ENCODE measurements at places on chromosomes 6 and 20.
A peak's percentile ranks its signal among the peaks of the same experiment; 100 is the strongest.

GRCh38 chr6:127547904-127548649 is 28.9 kb upstream of the C6orf58 start:
- DNase-seq = no peak

DNA sequence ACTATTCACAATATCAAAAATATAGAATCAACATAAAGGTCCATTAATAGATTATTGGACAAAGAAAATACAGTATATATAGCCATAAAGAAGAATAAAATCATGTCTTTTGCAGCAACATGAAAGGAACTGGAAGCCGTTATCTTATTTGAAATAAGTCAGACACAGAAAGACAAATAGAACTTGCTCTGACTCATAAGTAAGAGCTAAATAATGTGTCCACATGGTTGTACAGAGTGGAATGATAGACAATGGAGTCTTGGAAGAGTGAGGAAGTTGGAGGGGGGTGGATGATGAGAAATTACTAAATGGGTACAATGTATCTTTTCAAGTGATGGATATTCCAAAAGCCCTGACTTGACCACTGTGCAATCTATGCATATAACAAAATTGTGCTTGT is 613.5 kb downstream of the PHF3 start:
- DNase-seq = no peak

GRCh38 chr6:109325400-109325801 is 56.9 kb downstream of the CD164 start:
- DNase-seq = peak; percentile 45

- no peak for DNase-seq
Observed at GRCh38 chr6:105372849-105373182, 30.1 kb downstream of the PREP start.

DNA sequence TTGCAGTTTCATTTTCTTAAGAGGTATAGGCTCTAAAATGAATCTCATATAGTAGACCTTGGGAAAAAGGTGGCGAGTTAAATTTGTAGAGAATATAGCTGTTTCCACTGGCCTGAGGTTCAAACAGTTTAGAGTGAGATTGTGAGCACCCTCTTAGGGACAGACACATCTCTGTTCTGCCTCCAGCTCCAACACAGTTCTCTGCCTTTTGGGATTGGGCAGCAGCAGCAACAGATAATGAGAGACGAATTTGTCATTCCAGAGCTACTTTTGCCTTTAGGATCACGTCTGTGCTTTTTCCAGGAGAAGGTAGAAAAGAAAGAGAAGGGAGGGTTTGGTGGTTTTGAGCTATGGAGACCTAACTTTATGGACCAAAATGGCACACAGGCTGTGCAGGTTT is 289.4 kb downstream of the PRL start:
- no peak for DNase-seq

- DNase-seq = no peak
Observed at GRCh38 chr6:4565301-4566250, 210.6 kb upstream of the CDYL start.

- DNase-seq = peak; percentile 91
Observed at GRCh38 chr20:38167851-38168760, 3.0 kb upstream of the TGM2 start.

- peak; percentile 44 for DNase-seq
Observed at GRCh38 chr20:46621492-46621891, 29.8 kb downstream of the SLC13A3 start.

GRCh38 chr20:24502661-24503060 is 33.2 kb downstream of the SYNDIG1 start:
- no peak for DNase-seq

GRCh38 chr6:102352552-102352951 is 959.0 kb downstream of the GRIK2 start:
- DNase-seq = no peak

GRCh38 chr20:47870475-47870874 is 85.2 kb upstream of the SULF2 start:
- no peak for DNase-seq

GRCh38 chr6:81265106-81265505 is 487.4 kb downstream of the TENT5A start:
- DNase-seq = no peak

DNA sequence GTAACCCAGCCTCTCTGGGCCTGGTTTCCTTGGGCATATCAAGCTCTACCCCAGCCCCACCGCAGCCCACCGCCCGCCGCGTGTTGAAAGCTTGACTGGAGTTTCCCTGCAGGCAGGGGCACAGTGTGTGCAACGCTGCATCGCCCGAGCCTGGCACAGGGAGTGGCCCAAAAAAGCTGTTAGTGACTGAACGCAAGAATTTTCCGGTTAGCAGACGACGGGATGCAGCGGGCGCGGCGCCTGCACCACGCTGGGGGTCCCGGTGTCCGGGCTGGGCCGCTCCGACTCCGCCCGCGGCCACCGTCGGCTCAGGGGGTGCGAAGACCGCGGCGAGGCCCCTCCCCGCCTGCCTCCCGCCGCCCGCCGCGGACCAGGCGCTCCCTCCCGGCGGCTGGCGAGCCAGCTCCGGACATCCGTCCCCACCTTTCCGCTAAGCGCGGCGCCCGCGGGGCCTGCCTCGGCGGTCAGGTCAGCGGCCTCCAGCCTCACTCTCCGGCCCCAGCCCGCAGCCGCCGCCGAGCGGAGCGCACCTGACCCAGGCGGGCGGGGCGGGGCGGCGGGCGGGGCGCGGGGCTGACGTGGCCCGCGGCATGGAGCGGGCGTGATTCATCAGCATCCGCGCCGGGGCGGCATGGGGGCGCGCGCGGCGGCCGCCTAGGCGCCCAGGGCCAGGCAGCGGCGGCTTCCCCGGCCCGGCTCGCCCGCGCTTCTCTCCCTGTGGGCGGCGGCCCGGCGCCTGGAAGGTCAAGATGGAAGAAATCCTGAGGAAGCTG is at the start of gene ARFGEF3:
ARFGEF3 (plus strand) TSS at position 602 of the 773 bp plus-strand sequence; CDS start at position 750, 148 bp downstream.
- peak; percentile 85 for DNase-seq

GRCh38 chr20:6081236-6081635 is 27.4 kb upstream of the LRRN4 start:
- peak; percentile 31 for DNase-seq

DNA sequence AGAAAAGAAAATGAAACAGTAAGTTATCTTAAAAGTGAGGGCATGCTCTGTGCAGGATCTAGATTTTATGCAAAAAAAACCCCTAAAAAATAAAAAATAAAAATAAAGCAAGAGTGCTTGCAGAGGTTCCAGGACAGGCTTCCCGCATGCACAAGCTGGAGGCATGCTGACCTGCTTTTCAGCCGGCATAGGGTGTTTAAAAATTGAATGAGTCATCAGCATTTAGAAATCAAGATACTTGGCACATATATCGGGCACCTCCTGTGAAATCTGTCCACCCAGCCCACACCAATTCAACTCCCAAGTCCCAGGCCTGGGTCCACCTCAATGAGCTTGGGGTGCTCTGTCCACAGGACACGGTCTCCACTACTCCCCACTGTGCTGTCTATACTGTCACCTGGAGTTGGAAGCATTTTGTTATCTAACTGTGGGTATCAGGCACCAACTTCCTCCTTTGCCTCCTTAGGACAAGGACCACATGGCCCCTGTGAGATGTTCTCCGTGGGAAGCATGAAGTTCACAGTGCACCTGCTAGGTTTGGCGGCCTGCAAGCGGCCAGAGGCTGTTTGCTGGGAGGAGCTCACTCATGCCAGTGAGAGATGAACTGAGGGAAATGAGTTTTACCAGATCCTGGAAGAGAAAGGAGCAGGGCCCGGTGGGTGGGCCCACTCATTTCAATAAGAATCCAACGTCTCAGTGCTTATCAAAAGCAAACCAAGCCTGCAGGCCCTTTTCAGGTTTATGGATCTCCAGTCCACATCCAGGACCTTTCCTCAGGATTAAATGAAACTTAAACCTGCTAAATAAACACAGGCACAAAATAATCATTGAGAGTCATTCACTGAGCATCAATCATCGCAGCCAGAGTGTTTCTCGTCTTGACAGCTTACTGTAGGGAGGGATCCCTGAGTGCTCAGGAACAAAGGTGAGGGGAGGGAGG is 121.1 kb downstream of the FOXA2 start:
- DNase-seq = no peak

DNA sequence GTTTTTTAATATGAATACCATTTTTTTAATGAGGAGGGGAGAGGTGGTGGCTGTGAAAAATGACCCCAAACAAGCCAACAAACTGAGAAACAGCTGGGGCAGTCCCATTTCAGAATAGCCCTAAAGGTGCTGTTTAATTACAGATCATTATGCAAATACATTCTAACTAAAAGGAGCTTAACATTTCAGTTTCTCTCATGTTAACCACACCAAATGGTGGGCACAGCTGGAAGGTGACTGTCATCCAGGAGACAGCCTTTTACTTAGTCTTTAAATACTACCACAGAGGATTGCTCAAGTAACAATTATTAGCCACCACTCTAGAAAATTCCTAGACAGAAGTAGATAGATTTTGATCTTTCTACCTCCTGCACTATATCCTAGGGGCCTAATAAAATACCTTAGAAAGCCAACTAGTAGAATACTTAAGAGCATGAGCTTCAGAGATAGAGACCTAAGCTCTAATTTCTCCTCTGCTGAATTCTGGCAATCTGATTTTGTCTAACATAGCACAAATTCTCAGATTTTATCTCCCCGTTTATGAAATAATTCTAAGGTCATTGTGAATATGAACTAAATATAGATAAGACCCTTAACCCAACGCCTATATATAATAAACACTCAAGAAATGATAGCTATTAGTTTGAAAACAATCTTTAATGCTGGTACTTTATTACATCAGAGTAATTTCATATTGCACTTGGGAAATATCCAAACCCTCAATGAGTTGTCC is 615.1 kb upstream of the NRSN1 start:
- DNase-seq = no peak

GRCh38 chr20:22447447-22447778 is 137.0 kb downstream of the FOXA2 start:
- DNase-seq = no peak

DNA sequence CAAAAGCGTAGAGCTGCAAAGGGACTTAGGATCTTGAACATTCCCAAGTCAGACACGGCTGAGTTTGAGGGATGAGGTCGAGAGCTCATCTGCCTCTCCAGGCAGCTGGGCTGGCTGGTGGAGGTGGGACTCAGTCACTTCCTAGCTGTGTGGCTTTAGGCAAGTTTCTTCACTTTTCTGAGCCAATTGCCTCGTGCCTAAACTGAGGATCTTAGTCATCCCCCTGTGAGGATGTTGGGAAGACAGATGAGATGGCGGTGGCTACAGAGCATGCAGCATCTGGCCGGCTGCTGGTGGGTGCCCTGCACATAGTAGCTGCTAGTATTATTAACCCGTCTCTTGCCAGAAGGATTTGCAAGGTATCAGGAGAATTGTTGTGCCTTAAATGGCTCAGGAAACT is 27.5 kb downstream of the TFAP2C start:
- peak; percentile 20 for DNase-seq

DNA sequence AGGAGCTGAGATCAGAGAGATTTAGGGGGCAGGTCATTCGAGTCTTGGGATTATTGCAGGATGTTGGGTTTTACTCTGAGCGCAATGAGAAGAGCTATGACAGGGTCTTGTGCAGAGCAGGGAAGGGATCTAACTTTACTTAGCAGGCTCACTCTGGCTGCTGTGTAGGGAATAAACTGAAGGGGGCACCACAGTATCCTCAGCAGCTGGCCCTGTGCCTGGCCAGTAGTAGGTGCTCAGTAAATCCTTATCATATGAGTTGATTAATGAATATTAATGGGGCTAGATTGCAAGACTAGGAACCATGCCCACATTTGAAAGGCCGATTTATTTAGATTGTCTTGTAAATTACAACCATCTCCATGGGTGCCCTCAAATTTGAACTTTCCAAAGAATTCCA is 4.6 kb upstream of the MDGA1 start:
- DNase-seq = no peak

DNA sequence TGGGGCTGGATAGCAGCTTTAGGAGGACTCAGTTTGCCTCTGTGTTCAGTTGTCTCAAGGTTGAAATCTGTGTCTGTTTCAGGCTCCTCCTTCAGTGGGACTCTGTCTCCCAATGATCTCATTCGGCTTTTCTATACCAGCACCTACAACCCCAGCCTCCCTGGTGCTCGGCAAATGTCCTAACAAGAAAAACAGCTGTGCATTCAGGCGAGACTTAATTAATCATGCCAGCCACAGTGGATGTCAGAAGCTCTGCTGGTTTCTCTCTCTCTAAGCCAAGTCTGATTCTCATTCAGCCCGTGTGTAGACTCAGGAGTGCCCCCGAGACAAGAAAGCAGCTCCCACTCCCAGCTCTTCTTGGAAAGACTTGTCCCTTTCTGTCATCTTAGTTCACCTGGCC is 46.8 kb downstream of the SUN5 start:
- DNase-seq = no peak

GRCh38 chr20:18394363-18394762 is 72.5 kb downstream of the DZANK1 start:
- DNase-seq = no peak

DNA sequence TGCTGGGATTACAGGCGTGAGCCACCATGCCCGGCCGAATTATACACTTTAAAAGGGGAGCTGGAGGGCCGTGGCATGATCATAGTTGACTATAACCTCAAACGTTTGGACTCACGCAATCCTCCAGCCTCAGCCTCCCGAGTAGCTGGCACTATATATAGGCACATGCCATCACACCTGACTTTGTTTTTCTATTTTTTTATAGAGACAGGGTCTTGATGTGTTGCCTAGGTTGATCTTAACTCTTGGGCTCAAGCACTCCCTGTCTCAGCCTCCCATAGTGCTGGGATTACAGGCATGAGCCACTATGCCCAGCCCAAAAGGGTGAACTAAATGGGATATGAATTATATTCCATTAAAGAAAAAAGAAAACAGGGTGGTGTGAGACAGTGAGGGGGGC is 7.8 kb downstream of the PTGIS start:
- DNase-seq = no peak

- no peak for DNase-seq
Observed at GRCh38 chr6:15948930-15949900, 179.7 kb upstream of the MYLIP start.

- DNase-seq = peak; percentile 62
Observed at GRCh38 chr6:12058172-12058961, 46.3 kb downstream of the HIVEP1 start.

DNA sequence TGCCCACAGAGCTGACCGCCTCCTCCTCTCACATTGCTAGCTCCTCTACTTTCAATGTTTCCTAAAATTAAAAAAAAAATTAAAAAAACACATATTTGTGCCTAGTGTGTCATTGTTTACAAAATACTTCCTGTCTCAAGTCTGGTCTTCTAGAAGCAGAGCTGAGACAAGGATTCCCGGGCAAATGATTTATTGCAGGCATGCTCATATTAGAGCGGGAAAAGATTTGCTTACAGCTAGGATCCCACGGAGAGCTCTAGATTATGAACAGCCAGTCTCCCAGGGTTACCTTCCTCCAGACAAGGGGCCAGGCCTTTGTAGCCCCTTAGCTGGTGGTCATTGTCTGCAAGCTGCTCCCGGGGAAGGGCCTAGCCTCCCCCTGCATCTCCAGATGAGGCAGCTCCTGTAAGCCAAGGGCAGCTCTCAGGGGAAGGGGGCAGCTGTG is 9.4 kb downstream of the PACSIN1 start:
- DNase-seq = no peak

- peak; percentile 17 for DNase-seq
Observed at GRCh38 chr6:52307900-52308372, 23.4 kb upstream of the MCM3 start.
